WTC11 (cell line): ENCODE measurements at places on chromosomes 11 and 22. TPM values are rescaled to one million over a fixed set of nuclear protein-coding genes. Genes with fewer than 3 reads are reported as not detected.

Gene TSGA10IP
- total RNA-seq: 3.4 to 4.5 TPM (median 4.1 TPM) in 3 replicates

GRCh38 chr11:102591160-102591718 is 33.9 kb downstream of the MMP20 start:
- no peak overlapping the region for H3K4me3 ChIP-seq
- no peaks in the 10 kb centered on the region for H3K36me3 ChIP-seq
- DNase-seq: no peak

- peak overlapping the region; percentile 23; the same call in 1 of the 2 replicates for H3K27ac ChIP-seq
- no peaks in the 10 kb centered on the region for H3K27me3 ChIP-seq
- DNase-seq: no peak
- H3K36me3 ChIP-seq: peaks cover 7% of the 10 kb centered on the region
These were observed 82.2 kb upstream of the OR4B1 start for GRCh38 chr11:48134221-48134922.

- no peak for DNase-seq
- peak overlapping the region; percentile 74; the same call in 1 of the 2 replicates for H3K27ac ChIP-seq
- no peak overlapping the region for H3K4me3 ChIP-seq
- H3K4me1 ChIP-seq: peaks cover 48% of the 10 kb centered on the region
- no peaks in the 10 kb centered on the region for H3K27me3 ChIP-seq
These were observed 2.3 kb downstream of the TKFC start for GRCh38 chr11:61335355-61335710.

DNA sequence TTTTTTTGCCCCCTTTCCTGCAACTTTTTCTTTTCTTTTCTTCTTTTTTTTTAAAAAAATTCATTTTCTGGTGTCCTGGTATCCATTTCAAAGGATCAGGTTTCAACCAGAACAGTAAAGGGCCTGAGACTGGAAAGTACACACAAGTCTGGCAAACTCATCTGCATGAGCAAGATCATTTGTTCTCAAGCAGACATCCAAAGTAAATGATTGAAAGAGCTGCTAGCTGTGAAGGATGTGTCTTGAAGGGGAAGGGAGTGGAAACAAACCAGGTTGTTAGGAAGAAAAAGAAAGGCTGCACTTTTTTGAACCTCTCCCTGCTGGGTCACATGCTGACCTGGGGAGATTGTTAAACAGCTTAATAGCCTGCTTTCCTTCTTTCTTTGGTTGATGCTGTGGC is 5.3 kb downstream of the YAP1 start:
- no peaks in the 10 kb centered on the region for H3K27me3 ChIP-seq
- peaks cover 6% of the 10 kb centered on the region for H3K36me3 ChIP-seq
- DNase-seq: no peak

- H3K4me3 ChIP-seq: no peak overlapping the region
- no peak overlapping the region for H3K27ac ChIP-seq
- DNase-seq: no peak
These were observed 10.1 kb downstream of the SYT12 start for GRCh38 chr11:67032830-67033551.

GRCh38 chr11:4546878-4547277 is 1.9 kb downstream of the OR52M1 start:
- H3K4me1 ChIP-seq: no peaks in the 10 kb centered on the region
- DNase-seq: no peak
- no peak overlapping the region for H3K4me3 ChIP-seq
- H3K27ac ChIP-seq: no peak overlapping the region

DNA sequence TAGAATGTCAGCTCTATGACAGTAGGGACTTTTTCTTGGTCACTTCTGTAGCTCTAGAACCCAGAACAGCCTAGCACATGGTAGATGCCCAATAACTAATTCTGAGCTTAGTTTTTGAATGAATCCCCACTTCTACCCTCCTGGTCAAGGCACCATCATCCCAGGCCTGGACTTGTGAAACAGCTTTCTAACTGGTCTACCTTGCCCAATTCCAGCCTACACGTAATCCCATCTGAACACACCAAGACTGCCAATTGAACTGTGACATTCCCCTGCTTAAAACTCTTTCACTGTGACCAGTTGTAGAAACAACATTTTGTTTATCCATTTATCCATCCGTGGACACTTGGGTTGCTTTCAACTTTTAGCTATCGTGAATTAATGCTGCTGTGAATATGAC is 6.1 kb upstream of the FOLR3 start:
- no peak overlapping the region for H3K27ac ChIP-seq
- H3K4me3 ChIP-seq: no peak overlapping the region
- no peaks in the 10 kb centered on the region for H3K4me1 ChIP-seq
- peaks cover 78% of the 10 kb centered on the region for H3K27me3 ChIP-seq
- no peak for DNase-seq

DNA sequence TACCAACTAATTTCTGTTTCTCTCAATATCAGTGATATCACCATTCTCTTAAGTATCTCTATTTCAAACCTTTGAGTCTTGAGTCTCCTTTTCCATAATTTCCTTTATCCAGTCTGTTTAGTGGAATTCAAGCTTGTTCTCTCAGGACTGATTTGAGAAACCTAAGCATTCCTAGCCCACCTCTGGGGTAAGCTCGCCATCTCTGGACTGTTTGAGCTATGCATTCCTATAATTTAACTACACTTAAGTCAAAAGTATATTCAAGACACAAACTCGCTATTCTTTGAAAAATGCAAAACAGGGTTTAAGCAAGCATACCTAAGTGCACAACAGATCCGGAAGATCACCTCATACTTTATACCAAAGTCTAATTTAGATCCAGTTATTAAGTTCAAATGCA is 2.1 kb upstream of the DLAT start:
- no peak overlapping the region for H3K27ac ChIP-seq
- no peaks in the 10 kb centered on the region for H3K27me3 ChIP-seq
- DNase-seq: no peak
- H3K4me3 ChIP-seq: peak overlapping the region; percentile 40
- peaks cover 12% of the 10 kb centered on the region for H3K36me3 ChIP-seq

GRCh38 chr11:31069447-31070205 is 299.9 kb downstream of the DCDC1 start:
- no peak overlapping the region for H3K27ac ChIP-seq
- no peak overlapping the region for H3K4me3 ChIP-seq
- no peak for DNase-seq
- H3K4me1 ChIP-seq: peaks cover 9% of the 10 kb centered on the region
- no peaks in the 10 kb centered on the region for H3K27me3 ChIP-seq

Gene POU2AF1
- 0.07 to 0.27 TPM (median 0.22 TPM) in 3 replicates for total RNA-seq

- no peak overlapping the region for H3K27ac ChIP-seq
- H3K4me3 ChIP-seq: no peak overlapping the region
- H3K27me3 ChIP-seq: peaks cover 11% of the 10 kb centered on the region
- no peaks in the 10 kb centered on the region for H3K36me3 ChIP-seq
- H3K4me1 ChIP-seq: peaks cover 28% of the 10 kb centered on the region
- no peak for DNase-seq
These were observed 1.9 kb downstream of the TMA7B start for GRCh38 chr22:39962071-39962470.

Gene SLC22A8
- total RNA-seq: not detected in 3 replicates

- DNase-seq: no peak
- peaks cover 2% of the 10 kb centered on the region for H3K4me1 ChIP-seq
- H3K27ac ChIP-seq: no peak overlapping the region
- no peak overlapping the region for H3K4me3 ChIP-seq
- no peaks in the 10 kb centered on the region for H3K36me3 ChIP-seq
These were observed 3.9 kb downstream of the LMF2 start for GRCh38 chr22:50503475-50504145.

GRCh38 chr11:112968941-112969713 is 7.9 kb downstream of the NCAM1 start:
- peaks cover 8% of the 10 kb centered on the region for H3K27me3 ChIP-seq
- DNase-seq: no peak
- no peak overlapping the region for H3K27ac ChIP-seq
- peaks cover 10% of the 10 kb centered on the region for H3K4me1 ChIP-seq

Gene ZNF214
- total RNA-seq: 3.5 to 4.1 TPM (median 4.0 TPM) in 3 replicates

GRCh38 chr11:36333897-36334296 is 37.8 kb downstream of the PRR5L start:
- DNase-seq: peak; percentile 31
- H3K36me3 ChIP-seq: no peaks in the 10 kb centered on the region
- 0 out of 2 replicates have a peak, but pooled peaks cover 3% of the 10 kb centered on the region for H3K4me1 ChIP-seq
- H3K27ac ChIP-seq: no peak overlapping the region
- H3K4me3 ChIP-seq: no peak overlapping the region

DNA sequence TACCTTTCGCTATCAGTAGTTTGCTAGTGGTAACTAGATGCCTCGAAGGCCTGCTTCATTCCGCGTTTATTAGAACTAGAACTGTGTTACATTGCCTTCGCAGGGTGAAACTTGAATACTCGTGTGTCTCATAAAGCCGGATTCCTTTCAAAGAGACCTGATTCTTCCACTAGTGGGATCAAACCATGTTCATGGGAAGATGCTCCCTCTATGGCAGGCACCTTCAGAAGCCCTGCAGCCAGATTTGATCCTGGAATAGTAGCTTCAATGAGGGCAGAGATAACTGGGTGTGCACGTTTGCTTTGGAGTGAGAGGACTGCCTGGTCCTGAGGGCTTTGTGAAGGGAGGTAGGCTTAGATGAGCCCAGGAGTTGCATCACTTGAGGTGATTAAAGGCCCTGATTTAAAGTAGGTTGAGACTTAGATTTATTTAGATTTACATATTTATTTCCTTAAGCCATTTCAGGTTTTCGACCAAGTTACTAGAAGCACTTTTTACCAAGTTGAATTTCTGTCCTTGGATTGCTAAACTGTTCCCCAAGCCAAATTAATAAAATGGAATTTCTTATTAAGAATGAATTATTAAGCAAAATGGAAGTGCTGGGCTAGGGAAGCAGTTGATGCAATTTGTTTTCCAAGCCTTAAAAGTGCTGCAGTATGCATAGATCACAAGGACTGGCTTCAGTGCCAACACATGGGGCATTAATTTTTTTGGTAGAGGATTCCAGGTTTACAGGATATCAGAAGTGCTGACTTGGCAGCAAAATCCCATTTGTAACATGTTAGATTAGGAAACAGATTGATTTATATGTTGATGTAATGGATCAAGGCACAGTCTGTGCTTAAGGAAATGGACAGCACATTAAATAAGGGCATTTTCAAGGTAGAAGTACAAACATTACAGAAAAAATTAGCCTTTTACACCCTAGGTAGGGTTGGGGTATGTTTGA is 32.9 kb downstream of the APLP2 start:
- peaks cover 43% of the 10 kb centered on the region for H3K4me1 ChIP-seq
- H3K27me3 ChIP-seq: no peaks in the 10 kb centered on the region
- H3K4me3 ChIP-seq: no peak overlapping the region
- H3K36me3 ChIP-seq: peaks cover 15% of the 10 kb centered on the region
- H3K27ac ChIP-seq: peak overlapping the region; percentile 42; the same call in 1 of the 2 replicates

DNA sequence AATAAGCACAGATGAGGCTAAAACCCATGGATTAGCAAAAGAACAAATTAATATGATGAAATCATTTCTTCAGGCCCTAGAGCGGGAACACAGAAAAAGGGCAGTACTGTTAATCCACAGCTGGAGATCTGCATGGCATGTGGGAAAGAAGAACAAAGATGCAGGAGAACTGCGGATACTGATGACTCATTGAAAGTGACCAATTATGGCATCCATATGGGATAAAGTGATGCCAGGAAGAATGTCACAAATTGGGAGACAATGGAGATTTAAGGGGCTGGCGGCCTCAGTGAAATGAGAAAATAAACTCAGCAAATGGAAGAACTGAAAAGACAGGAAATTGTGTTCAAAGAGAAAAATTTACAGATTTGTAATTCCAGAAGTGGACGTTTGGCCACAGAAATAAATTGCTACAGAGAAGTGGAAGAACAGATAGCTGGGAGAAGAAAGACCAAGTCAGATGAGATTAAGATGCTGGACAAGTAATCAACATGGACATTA is 39.4 kb downstream of the SIK3 start:
- no peak overlapping the region for H3K4me3 ChIP-seq
- no peaks in the 10 kb centered on the region for H3K27me3 ChIP-seq
- H3K36me3 ChIP-seq: no peaks in the 10 kb centered on the region
- H3K27ac ChIP-seq: peak overlapping the region; percentile 70
- H3K4me1 ChIP-seq: peaks cover 17% of the 10 kb centered on the region

Gene USH1C
- total RNA-seq: 3.3 to 3.9 TPM (median 3.7 TPM) in 3 replicates
